ENCODE measurements at places on chromosomes 7 and 10.

DNA sequence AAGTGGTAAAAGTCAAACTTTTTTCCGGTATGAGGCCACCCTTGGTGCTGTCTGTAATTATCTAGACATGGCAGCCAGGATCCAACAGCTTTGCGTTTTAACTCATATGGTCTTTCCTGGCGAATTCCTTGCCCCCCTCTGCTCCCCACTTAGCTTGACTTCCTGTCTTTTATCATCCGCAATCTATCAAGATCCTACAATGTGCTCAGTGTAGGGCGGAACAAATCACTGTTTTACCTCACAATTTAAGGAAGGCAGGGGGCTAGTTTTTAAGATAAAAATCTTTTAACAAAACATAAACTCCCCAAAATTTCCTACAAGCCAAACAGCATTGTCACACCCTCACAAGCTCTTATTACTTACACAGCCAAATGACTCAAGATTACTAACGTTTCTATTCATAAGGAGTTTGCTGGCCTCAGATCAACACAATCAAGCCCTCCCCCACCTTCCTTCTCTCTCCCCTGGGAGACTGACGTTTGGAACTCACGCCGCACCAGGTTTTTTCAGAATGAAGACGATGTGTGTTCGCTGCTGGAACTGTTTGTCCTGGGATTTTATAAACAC lies 1.3 kb upstream of the CDK14 start:
- no peak for DNase-seq

DNA sequence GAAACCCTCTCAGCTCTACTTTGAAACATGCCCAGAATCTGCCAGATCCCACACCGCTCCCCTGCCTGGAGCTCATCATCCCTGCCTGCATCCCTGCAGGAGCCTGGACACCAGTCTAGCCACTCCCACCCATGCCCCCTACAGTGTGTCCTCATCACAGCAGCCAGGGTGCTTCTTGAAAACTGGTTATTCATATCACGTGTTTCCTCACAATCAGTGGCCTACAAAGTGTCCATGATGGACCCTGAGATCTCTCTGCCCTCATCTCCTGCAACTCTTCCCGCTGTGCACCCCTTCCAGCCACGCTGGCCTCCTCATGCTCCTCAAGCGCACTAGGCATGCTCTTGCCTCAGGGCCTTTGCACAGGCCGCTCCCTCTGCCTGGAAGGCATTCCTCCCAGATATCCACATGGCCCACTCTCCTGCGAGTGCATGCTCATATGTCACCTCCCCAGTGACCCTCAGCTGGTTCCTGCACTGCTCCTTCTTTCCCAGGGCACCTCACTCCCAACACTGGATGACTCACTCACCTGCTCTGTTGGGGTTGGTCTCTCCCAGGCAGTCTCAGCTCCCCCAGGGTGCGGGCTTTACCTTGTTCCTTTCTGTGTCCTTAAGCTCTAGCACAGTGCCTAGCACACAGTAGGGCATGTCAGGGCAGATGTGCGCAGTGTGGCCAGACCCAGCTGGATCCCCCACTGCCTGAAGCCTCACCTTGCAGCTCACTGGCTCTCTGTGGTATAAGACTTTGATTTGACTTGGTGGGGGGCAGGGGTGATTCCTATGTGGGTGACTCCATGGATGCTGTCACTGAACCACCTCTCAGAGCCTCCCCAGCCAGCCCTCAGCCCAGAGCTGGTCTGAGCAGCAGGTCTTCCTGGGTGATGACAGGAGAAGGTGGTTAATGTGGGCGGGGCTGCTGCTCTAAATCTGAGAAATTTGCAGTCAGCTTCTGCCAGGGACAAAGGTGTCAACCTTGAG lies 37.3 kb downstream of the CDH23 start:
- no peak for DNase-seq

- no peak for DNase-seq
These were observed 7.8 kb downstream of the AP5Z1 start for GRCh38 chr7:4783292-4783652.

GRCh38 chr10:93541402-93542357 lies 24.8 kb upstream of the FFAR4 start:
- no peak for DNase-seq

DNA sequence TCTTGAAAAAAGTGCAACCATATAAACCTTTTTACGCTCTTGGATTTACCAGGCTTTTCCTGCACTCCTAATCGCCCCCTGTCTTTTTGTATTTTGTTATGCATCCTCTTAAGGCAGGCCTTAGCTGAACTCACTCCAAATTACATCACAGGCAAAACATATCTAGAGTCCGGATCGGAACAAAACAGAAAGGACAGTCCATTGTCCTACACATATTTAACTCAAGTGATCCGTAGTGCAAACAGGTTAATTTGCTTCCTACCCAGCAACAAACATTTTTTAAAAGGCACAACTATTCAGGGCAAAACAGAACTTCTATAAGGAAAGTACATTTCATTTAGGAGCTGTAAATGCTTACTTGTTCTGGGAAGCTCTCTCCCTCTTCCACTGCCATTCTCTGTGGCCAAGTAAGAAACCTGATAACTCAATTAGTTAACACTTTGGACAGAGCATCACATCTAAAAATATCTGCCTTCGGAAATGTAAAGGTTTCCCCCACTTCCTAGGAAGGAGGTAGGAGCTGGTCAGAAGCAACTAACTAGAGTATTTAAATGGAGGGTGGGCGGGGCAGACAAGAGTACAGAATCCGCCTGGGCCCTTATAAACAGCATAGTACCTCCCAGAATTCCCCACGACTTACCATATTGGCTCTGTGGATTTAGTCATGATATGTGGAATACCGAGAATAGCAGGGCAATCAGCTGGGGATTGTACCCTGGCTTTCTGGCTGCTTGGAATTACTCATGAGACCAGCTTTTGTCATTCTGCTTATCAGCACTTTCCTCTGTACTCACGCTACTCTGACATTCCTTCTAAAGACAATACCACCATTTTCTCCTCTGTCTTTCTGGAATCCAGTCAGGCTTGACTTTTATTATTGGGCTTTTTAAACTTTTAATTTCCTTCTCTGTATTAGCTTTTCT lies 89.5 kb downstream of the ANK3 start:
- no peak for DNase-seq

- no peak for DNase-seq
These were observed 477.0 kb downstream of the IPMK start for GRCh38 chr10:57790703-57791102.
